ENCODE measurements at places on chromosomes 5 and 9.

- no peak for DNase-seq
Measured at GRCh38 chr9:106146066-106146840, 451.9 kb downstream of the TMEM38B start.

DNA sequence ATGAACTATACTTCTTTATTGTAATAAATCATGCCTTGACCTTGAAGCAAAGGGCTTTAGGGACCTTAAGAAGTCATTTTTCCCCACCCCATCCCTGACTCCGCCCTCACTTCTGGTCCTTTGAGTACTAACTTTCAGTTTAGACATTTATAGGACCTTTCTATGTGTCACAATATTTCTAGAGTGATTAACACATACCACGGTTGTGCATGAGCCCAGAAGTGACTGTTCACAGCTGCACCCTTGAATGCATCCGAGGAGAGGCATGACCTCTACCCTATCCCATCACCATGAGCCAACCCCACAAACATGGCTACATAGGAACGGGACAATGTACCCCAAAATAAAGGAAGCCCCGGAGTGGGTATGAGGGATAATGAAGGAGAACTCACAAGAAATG is 160.3 kb downstream of the HSD17B3 start:
- no peak for DNase-seq

- DNase-seq: no peak
Measured at GRCh38 chr5:138805096-138805495, 51.9 kb downstream of the CTNNA1 start.

GRCh38 chr9:36676778-36677485 is 104.2 kb downstream of the MELK start:
- no peak for DNase-seq

GRCh38 chr5:6644794-6645241 is 11.6 kb downstream of the SRD5A1 start:
- DNase-seq: no peak

GRCh38 chr5:168934169-168934568 is 355.0 kb upstream of the PANK3 start:
- no peak for DNase-seq

- no peak for DNase-seq
Measured at GRCh38 chr5:135271533-135272310, 127.3 kb downstream of the MACROH2A1 start.

DNA sequence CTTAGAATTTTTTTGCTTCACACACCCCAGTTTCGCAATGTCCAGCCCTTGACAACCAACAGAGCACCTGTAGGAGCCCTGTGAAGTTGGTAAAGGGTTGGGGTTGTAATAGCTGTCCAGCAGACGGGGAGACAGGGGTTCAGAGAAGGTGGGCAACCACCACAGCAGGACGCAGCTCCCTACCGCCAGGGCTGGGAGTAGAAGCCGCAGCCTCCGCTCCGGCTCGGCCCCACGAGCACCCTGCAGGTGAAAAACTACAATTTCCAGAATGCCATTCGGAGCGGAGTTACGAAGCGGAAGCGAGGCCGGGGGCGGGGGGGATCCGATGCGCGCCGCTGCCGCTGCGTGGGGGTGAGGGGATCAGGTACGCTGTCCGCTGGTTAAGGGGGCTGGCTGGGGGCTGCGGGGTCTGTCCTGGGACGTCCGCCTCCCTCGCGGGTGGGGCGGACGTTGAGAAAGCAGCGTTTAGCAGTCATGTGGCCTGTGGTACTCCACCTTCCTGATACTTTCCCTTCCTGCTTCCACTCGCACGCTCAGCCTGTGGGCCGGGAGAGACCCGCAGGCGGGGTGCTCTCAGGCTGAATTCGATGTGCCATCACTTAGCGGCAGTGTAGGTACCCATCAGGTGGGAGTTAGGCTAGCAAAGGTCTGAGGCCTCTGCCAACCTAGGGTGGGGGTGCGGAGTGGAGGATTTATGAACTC is at the start of gene TRMT10B:
Gene TRMT10B (plus strand): TSS at position 317 of the 702 bp plus-strand sequence. CDS start 8,127 bp downstream, outside the sequence.
- DNase-seq: peak; percentile 62

DNA sequence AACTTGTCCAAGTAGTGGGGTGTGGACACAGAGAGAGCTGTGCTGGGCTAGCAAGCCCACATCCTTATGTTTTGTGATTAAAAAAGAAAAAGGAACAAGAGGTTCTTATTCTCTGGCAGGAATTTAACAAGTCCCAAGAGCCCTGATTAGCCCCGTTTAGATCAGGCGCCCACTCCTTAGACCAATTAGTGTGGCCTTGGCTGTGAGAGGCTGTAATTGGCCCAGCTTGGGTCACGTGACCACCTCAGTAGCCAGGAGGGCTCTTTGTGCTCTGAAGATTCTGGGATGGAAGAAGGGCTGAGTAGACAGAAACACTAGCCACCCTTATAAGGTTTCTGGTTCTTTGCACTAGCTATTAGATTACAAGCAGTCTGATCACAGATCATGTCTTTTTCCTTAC is 31.1 kb downstream of the GCNT4 start:
- DNase-seq: no peak

DNA sequence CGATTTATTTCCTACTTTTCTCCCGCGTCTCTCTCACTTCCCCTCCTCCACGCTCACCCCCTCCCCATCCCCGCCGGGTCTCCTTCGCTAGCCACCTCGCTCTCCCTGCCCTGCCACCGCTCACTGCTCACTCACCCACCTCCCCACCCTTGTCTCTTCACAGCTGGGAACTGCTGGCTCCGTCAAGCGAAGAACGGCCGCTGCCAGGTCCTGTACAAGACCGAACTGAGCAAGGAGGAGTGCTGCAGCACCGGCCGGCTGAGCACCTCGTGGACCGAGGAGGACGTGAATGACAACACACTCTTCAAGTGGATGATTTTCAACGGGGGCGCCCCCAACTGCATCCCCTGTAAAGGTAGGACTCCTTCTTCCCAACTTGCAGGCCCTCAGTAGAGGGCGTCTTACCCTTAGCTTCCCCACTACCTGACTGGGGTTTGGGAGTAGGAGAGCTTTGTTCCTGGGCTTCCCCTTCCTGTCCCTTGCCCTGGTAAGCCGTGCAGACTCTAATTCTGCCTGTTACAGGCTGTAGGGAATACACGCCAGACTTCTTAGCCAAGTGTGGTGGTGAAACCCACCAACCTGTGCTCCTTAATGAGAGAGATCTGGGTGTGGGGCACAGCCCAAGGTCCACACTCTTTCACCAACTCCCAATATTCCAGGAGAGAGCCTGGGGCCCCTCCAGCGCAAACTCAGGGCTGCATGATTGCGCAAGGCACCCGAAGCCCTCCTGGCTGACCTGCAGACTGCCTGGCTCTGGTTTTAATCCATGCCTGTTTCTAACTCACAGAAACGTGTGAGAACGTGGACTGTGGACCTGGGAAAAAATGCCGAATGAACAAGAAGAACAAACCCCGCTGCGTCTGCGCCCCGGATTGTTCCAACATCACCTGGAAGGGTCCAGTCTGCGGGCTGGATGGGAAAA is 2.5 kb downstream of the FST start:
- DNase-seq: no peak

DNA sequence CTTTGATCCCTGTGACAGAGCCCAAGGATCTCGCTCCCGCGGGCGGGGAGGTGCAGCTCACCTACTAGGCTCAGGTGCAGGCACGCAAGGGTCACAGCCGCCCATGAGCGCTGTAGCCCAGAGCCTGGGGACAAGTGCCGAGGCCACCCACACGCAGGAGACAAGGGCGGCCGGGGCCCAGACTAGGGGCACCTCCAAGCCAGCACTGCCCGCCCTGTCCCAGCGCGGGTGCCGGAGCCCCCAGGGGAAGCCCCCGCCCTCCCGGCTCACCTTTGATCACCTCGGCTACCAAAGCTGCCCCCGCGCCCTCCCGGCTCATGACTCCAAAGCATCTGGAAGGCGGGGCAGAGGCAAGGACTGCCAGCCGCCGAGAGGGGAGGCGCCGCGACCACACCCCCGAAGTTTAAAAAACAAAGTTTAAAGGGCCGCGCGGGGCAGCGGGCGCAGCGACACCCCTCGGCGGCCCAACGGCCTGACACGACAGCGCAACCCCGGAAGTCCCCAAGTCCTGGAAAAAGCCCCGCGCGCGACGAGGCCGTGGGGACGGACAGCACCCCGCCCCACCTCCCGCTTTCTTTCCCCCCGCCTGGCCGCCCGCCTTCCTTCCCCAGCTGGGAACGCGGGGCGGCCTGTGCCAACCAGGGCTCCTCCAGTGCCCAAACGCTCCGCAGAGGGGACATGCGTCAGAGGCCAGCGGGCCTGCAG is 53.0 kb downstream of the CDC14B start:
- DNase-seq: peak; percentile 36

GRCh38 chr9:38687389-38687842 is 32.5 kb downstream of the FAM240B start:
- no peak for DNase-seq

- no peak for DNase-seq
Measured at GRCh38 chr9:133375116-133375723, 640 bp downstream of the SURF4 start.

- DNase-seq: no peak
Measured at GRCh38 chr9:109335929-109336328, 15.1 kb upstream of the EPB41L4B start.

DNA sequence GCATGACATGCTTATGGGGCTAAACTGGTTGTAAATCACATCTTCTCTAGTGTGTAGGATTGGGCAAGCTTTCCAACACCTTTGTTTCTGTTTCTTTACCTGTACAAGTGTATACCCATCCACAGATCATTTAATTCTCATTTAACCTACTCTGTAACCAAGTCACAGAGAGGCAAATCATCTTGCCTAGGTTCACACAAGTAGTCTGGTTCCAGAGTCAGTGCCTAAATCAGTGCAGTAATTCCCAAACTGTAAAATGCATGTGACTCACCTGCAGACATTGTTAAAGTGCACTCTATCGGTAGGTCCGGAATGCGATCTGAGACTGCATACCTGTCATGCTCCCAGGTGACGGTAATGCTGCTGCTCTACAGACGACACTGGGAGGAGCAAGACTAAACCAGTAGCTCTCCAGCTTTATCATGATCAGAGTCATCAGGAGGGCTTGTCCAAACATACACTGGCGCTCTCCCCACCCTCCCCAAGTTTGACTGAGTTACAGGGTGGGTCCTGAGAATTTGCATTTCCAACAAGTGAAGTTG is 107.9 kb upstream of the FREM1 start:
- no peak for DNase-seq

GRCh38 chr9:75914883-75915452 is 24.5 kb downstream of the PCSK5 start:
- DNase-seq: no peak

DNA sequence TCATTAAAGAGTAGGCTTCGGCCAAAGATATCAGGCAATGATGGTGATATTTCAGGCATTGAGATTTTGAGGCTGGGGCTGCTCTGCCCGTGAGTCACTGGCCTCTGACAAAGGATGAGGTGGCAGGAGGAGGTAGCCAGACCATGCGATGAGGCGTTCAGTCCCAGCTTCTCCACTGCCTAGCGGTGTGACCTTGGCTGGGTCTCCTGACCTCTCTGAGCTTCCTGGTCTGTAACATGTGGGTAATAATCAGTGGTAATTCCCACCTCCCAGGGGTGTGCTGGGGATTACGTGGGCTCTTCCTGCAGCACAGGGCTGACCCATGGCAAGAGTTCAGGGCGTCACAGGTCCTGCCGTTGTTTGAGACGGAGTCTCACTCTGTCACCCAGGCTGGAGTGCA is 73.2 kb upstream of the RAPGEF1 start:
- DNase-seq: no peak

DNA sequence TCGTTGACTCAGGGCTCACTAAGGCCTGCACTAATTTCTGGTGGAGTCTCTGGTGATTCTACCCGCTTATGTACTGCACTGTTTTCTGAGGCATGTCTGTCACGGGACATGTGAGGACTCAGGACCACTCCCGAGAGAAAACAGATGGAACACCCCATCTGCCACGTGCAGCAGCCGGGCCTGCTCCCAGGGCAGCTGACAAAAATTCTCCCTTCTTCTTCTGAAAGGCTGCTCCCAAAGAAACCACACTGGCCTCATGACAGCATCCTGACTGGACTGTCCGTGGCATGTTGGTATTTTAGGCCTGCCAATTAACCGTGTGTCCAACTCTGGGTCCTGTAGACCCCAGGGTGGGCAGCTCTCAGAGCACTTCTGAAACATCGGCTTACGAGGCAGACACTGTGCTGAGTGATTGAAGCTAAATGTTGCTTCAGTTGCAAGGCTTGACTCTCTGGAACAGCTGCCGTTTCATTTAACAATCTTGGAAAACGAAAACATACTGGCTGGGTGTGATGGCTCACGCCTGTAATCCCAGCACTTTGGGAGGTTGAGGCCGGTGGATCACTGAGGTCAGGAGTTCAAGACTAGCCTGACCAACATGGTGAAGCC is 39.0 kb downstream of the FAM240B start:
- no peak for DNase-seq

DNA sequence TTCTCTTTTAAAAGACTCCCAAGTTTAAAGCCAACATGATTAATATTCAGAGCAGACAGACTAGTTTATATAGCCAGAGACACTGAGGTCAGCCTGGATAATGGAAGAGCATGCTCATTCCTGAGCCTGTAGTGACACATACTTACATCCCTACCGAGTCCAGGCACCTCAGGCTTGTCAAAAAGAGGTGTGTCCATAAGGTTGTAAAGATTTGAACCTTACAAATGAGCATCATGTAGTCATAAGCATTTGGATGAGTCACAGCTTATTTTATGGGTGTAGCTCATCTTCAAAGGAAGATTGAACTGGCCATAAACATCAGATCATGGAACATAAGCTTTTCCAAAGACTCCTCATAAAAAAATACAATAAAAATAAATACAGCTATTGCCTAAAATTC is 333.5 kb downstream of the EFNA5 start:
- DNase-seq: no peak

DNA sequence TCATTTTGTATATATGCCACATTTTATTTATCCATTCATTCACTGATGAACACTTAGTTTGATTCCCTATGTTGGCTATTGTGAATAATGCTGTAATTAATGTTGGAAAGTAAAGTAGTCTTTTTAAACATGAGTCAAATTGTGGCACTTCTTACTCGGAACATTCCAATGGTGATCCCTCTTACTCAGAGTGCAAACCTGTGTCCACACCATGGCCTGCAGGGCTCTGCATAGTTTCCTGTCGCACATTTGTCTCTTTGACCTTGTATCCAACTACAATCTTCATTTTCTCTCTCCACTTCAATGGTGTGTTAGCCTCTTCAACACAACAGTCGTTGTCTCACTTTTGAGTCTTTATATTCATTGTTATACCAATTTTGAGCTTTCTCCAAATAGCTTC is 98.1 kb upstream of the PAPPA start:
- no peak for DNase-seq

GRCh38 chr9:77423841-77424240 is 224.3 kb downstream of the GNA14 start:
- no peak for DNase-seq

DNA sequence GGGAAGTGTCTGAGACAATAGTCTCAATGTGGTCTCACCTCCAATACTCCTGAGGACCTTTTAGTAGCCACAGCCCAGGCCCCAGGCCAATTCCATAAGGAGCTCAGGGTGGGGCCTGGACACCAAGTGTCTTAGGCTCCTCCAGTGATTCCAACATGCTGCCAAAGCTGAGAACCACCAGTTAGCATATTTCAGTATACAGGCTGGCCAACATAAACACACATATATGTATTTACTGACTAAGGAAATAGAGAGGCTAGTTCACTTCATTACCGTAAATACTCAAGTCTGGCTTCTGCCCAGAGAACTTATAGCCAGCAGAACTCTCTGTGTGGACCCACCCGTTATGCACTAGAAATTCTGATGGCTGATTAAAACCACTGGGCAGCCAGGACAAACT is 24.1 kb downstream of the S1PR3 start:
- DNase-seq: no peak
